ENCODE measurements at places on chromosomes 7 and 10. TPM values are rescaled to one million over a fixed set of nuclear protein-coding genes. Genes with fewer than 3 reads are reported as not detected.

SYT15B gene
- 16.6 TPM for total RNA-seq

VSTM2A gene
- not detected for total RNA-seq

SORCS1 gene
- not detected for total RNA-seq

PRKCQ gene
- total RNA-seq = 0.15 TPM

BEND7 gene
- total RNA-seq = 15.8 TPM

SEMA3A gene
- 0.65 TPM for total RNA-seq

ARL5B gene
- total RNA-seq = 16.0 TPM

CUBN gene
- total RNA-seq = 0.89 TPM

PNLIP gene
- not detected for total RNA-seq

IMMP2L gene
- total RNA-seq = 6.1 TPM
